ENCODE measurements at places on chromosomes 6 and 20.
A peak's percentile ranks its signal among the peaks of the same experiment; 100 is the strongest.

- DNase-seq, result no peak
Observed at GRCh38 chr6:144756469-144756868, 471.3 kb downstream of the UTRN start.

GRCh38 chr6:155882527-155883333 is 427.1 kb upstream of the NOX3 start:
- no peak for DNase-seq

DNA sequence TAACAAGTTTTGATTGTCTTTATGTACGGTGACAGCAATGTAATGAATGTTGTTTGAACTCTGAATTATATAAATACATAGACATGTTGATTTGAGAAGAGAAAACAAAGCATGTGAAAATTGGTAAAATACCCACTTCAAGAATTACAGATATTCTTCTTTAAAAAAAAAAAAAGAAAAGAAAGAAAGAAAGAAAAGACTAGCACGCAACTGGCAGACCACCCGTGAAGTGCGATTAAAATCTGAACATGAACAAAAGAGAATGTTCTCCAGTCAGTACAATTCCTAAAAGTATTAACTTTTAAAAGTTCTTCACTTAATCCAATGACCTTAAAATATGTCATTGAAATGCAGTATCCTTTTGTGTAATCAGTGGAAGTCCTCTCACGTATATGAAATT is 434.9 kb downstream of the TFAP2A start:
- DNase-seq, result no peak

DNA sequence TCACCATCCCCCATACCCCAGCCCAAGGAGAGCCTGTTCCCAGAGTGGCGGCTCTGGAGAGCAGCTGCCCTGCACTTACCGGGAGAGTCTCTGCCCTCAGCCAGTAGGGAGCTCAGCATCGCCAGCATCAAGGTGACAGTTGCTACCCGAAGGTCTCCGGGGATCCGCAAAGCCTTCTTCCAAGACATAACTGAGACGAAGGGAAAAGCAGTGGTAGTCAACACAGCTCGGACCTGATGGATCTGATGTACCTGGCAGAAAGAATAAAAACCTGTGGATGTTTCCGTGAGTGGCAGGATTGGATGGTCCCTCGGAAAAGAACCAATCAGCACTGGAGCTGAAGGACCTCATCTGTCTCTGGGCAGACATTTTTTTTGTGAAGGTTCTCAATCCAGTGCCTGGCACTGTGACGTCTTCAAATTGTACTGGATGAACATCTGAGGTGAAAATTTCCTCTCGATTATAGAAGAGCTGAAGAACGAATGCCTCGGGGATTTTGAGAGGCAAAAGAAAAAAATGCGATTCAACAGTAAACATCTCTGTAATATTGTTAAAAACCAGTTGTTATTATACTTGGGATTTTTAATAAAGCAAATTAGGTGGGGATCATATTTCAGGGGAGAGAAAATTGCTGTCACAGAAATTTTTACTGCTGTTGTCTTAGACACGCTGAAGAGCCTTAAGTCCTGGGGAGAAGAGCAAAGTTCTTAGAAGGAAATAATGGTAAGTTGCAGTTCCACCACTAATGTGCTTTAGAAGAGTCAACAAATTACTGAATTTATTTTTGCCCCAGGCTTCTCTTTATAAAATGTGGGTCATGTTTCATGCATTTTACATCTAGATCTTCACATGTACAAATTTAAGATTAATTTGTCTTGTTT is at the start of gene HLA-DQB1:
TSS of gene HLA-DQB1 (minus strand) at position 238 of the 881 bp plus-strand sequence. CDS start at position 188, 50 bp downstream.
- peak; percentile 48 for DNase-seq
